LoVo (cell line): ENCODE measurements at places on chromosomes 1 and 21.

DNA sequence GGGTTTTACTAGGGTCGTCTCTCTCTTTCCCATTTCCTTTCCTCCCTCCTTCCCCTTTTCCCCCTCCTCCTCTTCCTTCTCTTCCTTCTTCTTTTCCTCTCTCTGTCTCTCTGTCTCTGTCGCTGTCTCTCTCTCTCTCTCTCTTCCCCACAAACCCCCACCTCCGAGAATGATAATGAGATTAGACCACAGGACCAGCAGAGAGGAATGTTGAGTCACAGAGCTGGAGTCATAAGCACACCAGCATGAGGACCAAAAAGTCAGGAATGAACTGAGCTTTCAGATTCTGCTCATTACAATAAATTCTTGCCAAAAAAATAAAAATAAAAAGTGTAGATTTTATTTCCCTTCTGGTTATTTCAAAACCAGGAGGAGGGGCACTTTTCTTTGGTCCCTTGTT, 377.4 kb downstream of the LTN1 start:
- DNase-seq = no peak

- no peak for DNase-seq
These were observed 342.8 kb upstream of the KAZN start for GRCh38 chr1:14255711-14256110.

- no peak for DNase-seq
These were observed 37.2 kb upstream of the HNRNPU start for GRCh38 chr1:244901400-244902015.

DNA sequence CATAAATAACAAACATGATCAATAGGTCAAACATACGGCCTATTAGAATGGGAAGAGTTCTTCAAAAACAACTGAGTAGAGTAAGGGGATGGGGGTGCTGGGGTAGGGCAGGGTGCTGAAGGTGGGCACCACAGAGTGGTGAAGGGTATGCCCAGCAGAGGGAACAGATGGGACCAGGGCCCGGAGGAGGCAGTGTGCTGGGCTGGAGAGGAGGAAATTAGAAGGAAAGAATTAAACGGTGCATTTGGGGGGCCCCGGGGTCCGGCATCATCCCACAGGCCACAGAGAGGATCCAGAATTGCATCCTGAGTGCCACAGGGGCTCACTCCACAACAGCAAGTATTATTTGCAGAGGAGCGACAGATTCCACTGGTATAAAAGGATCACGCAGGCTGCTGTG, 94.5 kb downstream of the GLIS1 start:
- no peak for DNase-seq
